Stimulated activated CD8-positive, alpha-beta memory T cell treated with anti-CD3 and anti-CD28 coated beads, Interleukin-4, amount 100 ng/mL, for 1 hour (primary cell): ENCODE measurements at places on chromosomes 13 and 19.

DNA sequence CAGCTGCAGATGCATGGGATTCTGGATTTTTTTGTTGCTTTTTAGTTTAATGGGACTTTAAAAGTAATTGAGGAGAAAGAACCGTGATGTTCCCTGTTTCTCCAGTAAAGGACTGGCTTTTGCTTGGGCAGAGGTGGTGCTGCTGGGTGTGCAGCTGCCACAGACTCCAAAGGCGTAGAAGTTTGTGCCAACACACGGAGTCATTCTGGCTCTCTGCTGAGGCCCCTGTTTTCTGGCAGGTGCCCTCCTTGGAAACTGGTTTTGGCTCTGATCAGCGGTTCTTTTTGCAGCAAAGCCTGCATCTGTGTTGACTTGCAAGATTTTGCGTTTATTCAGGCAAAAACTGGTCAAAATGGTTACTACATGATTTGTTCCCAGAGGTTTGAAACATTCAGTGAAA lies 16.0 kb upstream of the QTRT1 start:
- DNase-seq = no peak

DNA sequence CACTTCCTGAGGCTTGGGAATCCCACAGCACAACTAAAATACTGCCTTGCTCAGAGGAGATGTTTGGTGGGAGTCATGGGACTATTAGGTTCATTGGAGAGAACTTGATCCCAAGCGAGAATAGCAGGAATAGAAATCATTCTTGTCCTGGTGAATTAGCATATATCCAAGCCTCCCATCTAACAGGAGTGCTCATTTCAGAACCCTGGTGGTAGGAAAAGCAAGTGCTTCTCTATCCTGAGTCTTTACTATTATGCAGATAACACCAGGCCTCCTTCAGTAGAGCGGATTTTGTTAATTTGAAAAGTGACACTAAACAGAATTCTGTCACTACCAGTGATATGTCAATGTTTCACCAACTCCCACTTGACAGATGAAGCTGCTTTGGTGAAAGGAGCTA lies 199.5 kb downstream of the ATP8A2 start:
- no peak for DNase-seq

- DNase-seq = no peak
Observed at GRCh38 chr13:27415116-27415515, 9.3 kb upstream of the GTF3A start.

- DNase-seq = peak; percentile 24
Observed at GRCh38 chr19:47047763-47048405, 540 bp downstream of the TMEM160 start.

DNA sequence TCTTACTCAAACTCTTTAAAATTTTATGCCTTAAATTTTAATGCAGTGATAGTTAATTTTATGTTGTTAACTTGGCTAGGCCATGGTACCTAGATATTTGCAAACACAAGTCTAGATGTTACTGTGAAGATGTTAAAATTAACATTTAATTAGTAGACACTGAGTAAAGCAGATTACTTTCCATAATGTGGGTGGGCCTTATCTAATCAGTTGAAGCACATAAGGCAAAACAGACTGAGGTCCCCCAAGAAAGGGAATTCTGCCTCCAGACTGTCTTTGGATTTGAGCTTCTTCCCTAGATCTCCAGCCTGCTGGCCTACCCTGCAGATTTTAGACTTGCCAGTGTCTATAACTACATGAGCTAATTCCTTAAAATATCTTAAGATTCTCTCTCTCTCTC lies 294.0 kb downstream of the ENOX1 start:
- DNase-seq = no peak

DNA sequence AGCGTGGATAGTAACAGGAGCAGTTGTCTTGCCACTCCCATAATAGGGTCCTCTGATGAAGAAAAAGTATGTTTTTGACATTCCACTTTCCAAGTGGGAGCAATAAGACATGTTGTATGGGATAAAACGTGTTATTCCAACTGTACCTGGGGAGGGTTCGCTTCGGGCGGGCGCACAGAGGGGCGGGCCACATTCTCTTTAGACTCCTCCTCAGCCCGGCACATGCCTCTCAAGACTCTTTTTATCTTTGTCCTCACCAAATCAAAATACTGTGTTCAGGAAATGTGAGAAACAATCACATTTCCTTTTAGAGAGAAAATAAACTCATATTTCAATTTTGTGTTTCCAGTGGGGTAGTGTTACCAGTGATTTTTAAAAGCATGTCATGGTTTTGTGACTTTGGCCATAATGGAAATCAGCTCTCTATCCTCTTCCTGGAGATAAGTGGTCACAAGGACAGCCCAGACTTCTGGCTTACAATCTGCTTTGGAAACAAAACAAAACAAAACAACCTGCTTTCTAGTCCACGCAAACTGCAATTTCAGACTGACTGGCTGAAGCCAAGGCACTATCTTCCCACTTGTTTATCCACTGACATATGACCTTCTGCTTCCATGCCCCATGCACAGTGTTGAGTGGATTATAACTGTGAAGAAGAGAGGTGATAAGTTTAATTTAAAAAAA lies 276.1 kb downstream of the NALCN start:
- DNase-seq = no peak

DNA sequence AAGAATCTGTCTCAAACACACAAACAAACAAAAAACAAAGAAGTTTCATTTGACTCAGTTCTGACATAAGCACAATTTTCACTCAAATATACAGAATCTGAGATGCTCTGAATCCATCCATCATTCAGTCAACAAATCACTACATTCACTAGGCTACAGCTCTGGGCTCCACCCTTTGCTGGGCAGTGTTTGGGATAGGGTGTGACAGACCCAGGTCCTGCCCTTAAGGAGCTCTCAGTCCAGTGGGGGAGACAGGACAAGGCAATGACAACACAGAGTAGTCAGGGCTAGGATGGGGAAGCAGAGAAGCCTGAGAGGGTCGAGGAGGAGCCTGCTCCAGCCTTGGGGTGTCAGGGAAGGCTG lies 45.3 kb downstream of the SPTBN4 start:
- DNase-seq = no peak

DNA sequence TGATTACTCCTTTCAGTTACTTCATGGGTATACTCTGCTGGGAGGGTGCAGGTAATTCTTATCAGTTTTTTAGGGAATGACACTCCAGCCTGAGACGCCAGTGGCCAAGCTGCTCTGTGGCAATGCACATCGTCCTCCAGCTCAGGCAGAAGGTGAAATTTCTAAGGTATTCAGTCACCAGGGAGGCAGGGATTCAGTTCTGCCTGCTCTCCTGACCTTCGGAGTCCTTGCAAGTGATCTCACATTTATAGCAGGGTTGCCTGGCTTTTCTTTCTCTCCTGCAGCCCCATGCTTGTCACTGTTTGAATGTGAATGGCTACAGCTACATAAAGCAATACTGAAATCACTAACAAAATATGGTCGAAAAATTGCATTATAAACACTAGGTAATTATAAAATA lies 1447.5 kb downstream of the EFNB2 start:
- DNase-seq = no peak

GRCh38 chr13:109858319-109858718 lies 71.9 kb upstream of the IRS2 start:
- DNase-seq = no peak

DNA sequence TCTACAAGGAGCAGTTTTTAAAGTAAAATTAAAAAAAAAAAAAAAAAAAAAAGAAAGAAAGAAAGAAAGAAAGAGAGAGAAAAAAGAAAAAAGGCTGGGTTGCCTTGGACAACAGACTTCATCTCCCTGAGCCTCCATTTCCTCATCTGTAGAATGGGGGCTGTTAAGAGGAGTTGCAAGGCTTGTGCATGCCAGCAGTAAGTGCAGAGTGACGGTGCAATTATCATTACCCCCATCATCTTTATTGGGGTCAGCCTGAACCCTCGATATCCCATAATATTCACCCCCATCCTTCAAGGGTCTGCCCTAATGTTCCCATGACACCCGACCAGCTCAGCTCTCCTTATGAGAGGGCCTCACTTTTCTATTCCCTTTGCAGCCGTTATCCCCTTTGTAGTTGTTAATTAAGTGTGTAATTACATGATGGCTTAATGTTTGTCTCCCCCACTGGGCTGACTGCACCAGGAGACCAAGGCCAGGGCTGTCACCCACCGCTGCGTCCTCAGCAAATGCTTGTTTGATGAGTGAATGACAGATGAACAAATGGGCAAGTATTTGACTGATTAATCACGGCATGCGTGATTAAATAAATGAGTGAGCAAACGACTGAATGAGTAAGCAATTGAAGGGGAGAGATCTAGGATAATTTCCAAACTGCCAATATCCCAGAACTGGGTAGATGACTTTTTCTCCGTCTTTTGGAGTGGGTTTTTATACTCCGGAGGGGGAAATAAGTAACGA lies 10.1 kb downstream of the FOSB start:
- no peak for DNase-seq

DNA sequence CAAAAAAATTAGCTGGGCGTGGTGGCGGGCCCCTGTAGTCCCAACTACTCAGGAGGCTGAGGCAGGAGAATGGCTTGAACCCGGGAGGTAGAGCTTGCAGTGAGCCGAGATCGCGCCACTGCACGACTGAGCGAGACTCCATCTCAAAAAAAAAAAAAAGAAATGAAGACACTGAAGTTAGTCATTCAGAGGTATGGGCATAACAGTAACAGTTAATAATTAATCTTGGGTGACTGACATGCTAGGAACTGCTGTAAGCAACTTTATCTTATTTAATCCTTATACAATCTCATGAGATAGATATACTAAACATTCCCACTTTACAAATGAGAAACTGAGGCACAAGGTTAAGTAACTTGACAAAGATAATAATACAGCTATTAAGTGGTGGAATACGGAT lies 4.9 kb downstream of the SKA3 start:
- DNase-seq = no peak

- DNase-seq = no peak
Observed at GRCh38 chr13:20099319-20099718, 61.5 kb downstream of the GJA3 start.

GRCh38 chr13:21434588-21434987 lies 24.5 kb downstream of the ZDHHC20 start:
- no peak for DNase-seq

DNA sequence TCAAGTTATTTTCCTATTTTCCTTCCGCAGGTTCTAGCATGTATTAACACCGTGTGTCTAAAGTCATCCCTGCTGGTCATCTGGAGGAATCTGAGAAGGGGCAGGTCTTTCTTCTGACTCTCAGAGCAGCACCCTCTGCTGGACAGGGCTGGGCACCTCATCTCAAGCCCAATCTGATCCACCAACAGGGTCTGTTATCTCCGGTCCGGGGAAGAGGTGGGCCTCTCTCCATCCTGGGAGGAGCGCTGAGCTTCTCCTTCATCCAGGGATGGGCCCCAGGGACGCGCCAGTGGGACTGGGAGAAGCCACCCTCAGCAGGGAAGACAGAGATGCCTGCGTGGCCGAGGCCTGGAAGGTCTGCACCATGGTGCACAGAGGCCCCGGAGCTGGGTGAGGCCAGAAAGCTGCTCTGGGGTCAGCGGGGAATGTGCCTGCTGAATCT lies 26.0 kb upstream of the ZNF331 start:
- no peak for DNase-seq

- no peak for DNase-seq
Observed at GRCh38 chr19:2962018-2962670, 15.2 kb upstream of the TLE6 start.
